Activated T-helper 17 cell treated with anti-CD3 and anti-CD28 coated beads, Interleukin-2, amount 50 U/mL, for 72 hours (primary cell): ENCODE measurements at places on chromosomes 7 and 10. TPM values are rescaled to one million over a fixed set of nuclear protein-coding genes. Genes with fewer than 3 reads are reported as not detected.
A peak's percentile ranks its signal among the peaks of the same experiment; 100 is the strongest.

DNA sequence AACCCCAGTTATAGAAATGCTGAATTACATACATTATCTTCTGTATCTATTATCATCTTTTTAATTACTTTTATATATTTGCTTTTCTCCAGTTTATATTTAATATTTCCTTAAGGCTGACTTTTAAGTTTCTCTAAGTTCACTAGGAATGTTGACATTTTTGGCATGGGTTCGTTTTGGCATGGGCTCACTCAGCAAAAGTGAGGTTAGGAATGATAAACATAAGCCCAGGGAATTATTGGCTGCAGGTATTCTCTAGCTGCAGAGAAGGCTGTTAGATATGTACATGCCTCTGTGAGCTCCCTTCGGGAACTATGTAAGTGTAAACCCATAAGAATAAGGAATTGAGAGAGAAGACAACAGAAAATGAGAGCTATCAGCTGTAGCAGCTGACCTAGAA, 63.6 kb upstream of the RAB18 start:
- ATAC-seq = no peak

DNA sequence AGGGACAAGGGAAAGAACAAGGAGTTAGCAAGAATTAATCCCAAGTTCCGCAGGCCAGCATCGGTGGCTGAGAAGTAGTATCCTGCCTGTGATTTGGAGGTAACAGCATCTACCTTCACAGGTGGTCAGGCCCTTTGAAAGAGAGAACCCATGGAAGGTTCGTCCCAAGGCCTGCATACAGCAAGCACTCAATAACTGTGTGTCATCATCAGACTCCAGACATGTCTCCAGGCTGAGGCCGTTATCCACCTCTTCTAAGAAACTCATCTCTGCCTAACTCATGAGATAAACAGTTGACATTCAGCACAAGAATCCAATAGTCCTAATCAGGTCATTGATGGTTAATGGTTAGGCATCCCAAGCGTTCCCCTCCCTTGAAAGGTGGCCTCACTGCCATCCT, 45.0 kb downstream of the CTBP2 start:
- no peak for ATAC-seq

- ATAC-seq = no peak
Observed at GRCh38 chr10:18205098-18205834, 65.0 kb downstream of the CACNB2 start.

DNA sequence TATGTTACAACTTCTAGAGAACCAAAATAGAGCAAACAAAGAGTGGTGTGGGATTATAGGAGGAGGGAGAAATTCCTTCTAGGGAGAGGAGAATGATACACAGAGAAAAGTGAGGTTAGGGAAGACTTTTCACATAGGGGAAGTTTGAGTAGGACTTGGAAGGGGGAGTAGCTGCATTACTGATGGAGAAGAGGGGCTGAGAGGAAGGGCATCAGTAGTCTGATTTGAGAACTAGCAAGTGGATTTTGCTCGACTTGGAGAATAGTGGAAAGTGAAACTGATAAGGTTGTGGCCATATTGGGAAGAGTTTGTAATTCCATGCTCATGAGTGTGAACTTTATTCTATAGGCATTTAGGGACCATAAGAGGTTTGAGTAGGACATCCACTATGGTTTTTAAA, 6.1 kb downstream of the NRF1 start:
- ATAC-seq = no peak

GRCh38 chr7:2034291-2035201, 198.2 kb downstream of the MAD1L1 start:
- ATAC-seq = no peak

DNA sequence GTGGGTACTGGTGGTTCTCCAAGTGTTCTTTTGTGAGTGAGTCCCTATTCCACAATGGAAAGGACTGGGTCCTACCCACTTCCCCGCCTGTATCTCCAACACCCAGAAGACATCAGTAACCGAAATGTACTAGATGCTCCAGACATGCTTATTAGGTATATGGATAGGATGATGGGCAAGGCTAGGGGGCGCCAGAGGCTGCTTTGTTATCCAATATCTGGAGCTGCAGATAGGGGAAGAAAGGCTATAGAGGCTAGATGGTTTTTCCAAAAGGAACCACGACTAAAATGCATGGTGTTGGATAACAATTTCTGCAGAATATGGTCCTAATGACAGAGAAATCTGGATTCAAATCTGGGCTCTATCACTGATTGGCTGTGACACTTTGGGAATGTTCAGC, 56.2 kb upstream of the TM9SF3 start:
- ATAC-seq = peak; percentile 60

GRCh38 chr7:39741942-39742623, 118.7 kb downstream of the RALA start:
- peak; percentile 48 for ATAC-seq

DNA sequence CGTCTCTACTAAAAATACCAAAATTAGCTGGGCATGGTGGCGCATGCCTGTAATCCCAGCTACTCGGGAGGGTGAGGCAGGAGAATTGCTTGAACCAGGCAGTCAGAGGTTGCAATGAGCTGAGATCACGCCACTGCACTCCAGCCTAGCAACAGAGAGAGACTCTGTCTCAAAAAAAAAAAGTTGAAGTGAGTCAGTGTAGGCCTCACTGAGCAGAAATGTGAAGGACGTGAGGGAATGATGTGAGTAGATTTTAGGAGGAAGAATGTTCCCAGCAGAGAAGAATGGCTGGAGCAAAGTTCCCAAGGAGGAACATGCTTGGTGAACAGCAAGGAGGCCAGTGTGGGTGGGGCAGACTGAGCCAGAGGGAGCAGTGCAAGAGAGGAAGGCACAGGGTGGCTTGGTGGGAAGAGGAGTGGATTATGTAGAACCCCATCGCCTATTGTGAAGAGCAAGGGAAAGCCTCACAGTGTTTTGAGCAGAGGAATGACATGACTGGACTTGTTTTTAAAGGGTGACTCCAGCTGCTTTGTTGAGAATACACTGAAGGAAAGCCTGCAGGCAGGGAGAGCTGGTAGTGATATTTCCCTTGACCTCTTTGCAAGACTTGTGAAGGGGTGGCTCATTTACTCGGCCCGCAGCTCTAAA, 708.7 kb downstream of the SUGCT start:
- no peak for ATAC-seq

- no peak for ATAC-seq
Observed at GRCh38 chr7:157964016-157964415, 623.6 kb downstream of the PTPRN2 start.

DNA sequence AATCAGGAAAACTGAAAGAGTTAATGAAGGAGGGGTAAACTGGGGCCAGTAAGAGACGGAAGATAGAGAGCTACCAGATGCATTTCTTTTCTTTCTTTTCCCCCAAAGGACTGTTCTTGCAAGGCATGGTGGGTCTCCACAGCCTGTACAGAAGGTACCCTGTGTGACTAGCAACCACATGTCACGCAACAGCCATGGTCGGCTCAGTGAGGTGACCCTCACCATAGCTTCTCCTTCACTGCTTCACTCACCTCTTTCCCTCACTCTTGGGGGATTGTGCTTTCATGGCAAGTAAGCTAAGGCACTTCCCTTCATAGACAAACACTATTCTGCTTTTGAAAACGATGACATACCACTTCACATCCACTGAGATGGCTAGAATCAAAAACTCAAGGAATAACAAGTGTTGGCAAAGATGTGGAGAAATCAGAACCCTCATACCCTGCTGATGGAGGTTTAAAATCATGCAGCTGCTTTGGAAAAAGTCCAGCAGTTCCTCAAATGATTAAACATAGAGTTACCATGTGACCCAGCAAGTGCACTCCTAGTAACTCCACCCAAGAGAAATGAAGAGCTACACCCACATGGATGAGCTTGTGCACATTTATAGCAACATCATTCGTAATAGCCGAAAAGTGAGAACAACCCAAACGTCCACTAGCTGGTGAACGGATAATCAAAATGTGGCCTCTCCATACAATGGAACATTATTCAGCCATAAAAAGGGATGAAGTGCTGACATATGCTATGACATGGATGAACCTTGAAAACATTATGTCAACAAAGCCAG, 3.8 kb upstream of the INSIG1 start:
- ATAC-seq = no peak

DNA sequence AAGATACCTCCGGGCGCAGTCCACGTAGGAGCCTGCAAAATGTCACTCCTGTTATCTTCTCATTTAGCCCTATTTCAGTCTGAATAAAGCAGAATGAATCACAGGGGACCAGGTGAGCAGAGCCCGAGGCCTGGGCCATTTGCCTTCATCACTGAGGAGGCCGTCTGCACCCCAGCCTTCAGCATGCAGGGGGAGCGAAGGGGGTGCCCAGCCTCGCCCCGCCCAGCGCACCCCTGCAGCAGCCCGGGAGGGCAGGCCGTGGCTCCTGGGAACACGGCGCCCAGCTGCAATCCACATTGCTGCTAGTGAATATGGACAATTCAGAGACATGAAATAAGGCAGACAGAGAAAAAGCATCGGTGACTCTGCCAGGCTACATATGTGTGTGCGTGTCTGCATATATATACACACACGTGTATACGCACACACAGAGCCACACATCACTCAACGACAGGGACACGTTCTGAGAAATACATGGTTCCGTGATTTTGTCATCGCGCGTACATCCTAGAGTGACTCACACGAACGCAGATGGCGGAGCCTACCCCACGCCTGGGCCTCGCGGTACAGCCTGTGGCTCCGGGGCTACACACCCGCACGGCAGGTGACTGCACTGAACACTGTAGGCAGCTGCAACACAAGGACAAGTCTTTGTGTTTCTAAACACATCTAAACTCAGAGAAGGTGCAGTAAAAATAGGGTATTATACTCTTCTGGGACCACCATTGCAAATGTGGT, 15.2 kb upstream of the ELFN1 start:
- ATAC-seq = no peak

- no peak for ATAC-seq
Observed at GRCh38 chr7:39383136-39383535, 183.1 kb upstream of the YAE1 start.

GRCh38 chr7:44043902-44044301, 600 bp upstream of the DBNL start:
- no peak for ATAC-seq

DNA sequence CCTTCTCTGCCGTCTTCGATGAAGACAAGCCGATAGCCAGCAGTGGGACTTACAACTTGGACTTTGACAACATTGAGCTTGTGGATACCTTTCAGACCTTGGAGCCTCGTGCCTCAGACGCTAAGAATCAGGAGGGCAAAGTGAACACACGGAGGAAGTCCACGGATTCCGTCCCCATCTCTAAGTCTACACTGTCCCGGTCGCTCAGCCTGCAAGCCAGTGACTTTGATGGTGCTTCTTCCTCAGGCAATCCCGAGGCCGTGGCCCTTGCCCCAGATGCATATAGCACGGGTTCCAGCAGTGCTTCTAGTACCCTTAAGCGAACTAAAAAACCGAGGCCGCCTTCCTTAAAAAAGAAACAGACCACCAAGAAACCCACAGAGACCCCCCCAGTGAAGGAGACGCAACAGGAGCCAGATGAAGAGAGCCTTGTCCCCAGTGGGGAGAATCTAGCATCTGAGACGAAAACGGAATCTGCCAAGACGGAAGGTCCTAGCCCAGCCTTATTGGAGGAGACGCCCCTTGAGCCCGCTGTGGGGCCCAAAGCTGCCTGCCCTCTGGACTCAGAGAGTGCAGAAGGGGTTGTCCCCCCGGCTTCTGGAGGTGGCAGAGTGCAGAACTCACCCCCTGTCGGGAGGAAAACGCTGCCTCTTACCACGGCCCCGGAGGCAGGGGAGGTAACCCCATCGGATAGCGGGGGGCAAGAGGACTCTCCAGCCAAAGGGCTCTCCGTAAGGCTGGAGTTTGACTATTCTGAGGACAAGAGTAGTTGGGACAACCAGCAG, 60.4 kb upstream of the BTBD16 start:
- no peak for ATAC-seq

DNA sequence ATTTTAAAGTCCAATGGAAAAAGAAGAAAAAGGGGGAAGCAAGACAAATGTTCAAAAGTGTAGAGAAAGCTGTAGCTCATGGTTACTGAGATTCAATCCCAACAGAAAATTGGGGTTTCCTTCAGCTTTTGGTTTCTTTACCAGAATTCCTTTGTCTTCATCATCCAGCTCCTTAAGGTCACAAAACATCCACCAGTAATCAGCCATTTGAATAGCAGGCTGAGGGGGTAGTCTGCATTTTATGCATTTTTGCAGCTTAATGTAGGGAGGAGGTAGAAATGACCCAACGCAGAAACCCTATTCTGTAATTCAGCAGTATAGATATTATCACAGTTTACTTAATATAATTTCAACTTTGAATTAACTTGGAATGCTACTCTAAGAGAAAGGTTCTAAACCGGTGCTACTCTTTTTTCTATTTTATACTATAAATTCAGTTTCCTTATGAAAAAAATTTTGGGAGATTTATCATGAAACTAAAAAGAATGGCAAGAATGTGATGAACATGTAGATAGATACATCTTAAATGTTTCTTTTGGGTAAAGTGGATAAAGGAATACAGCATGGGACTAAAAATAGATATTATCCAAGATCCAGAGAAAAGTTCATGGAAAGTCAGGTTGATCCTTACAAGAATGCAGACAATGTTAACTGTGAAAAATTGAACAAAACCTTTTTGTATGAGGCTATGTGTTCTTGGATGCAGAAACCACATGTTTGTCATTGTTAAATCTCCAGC, 596.9 kb downstream of the PHTF2 start:
- no peak for ATAC-seq

DNA sequence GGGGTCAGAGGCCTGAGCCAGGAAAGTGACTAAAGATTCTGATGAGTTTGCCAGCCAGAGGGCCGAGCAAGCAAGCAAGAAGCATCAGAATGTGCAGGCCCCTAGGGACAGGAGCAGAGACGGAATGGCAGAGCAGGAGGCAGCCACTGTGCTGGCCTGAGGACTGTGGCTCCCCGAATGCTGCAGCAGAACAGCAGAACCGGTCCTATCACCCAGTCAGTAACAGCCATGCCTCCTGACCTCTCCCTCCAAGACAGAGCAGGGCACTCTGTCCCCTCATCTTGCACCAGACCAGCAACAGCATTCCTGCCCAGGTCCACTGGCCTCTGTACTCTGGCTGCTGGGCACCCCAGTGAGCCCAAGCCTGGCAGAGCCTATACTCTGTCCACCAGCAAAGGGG, 85.9 kb downstream of the ARHGAP22 start:
- no peak for ATAC-seq

GRCh38 chr7:50957431-50957830, 174.7 kb upstream of the GRB10 start:
- no peak for ATAC-seq

DNA sequence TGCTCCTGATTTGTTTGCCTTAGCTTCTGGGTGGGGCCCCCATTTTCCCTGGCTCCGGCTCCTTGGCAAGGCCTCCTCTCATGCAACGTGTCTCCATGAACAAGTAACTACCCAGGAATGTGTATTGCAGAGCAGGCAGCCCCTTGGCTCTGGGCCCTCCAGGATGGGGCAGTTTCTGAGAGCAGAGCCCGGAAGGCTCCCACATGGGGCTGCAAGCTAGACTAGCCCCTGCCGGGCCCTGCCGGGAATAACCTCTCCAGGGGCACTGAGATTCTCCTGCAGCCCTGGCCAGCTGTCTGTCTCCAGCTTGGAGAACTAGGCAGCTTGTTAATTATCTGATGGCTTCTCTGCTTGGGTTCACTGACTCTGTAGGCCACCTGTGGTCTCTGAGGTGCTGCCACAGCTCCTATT, 184.0 kb upstream of the INHBA start:
- ATAC-seq = no peak

- no peak for ATAC-seq
Observed at GRCh38 chr7:77895905-77896304, 97.3 kb downstream of the PHTF2 start.

The SORCS1 gene
- total RNA-seq = not detected

The LDB3 gene
- not detected for total RNA-seq

The KAZALD1 gene
- total RNA-seq = 0.45 TPM

The ENO4 gene
- not detected for total RNA-seq

The OPALIN gene
- not detected for total RNA-seq

The EGR2 gene
- 94.4 TPM for total RNA-seq
